CD4-positive, alpha-beta T cell treated with Interferon gamma for 1 hour (primary cell): ENCODE measurements at places on chromosomes 2 and 18.

DNA sequence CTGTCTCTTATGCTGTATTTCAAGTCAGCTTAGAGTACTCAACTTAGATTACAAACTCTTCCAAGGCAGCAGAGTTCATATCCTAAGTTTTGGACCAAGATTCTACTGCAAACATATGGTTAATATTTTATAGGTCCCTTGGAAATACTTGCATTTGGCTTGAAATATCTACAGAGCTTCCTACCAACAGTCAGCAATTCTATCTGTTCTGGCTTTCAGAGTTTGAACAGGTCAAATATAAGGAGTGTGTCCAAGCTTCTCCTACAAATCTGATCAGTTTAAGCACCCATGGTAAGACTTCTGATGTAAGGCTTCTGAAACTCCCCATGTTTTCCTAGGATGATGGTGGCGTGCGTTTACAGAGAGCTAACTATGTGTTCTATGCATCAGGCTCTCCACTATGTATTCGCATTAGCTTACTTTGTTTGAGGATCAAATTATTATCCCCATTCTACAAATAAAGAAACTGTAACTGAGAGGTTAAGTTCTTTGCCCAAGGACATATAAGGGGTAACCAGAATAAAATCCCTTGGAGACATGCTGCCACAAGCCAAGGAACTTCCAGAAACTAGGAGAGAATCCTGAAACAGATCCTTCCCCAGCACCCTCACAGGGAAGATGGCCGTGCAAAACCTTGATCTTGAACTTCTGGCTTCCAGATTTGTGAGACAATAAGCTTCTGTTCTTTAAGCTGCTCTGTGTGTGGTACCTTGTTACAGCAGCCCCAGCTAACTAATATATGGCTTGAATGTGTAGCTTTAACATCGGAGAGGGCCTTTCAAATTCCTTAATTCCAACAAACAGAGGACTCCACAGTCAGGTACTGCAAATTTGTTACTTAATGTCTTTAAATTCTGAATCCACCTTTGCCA, 55.1 kb downstream of the ATP8B1 start:
- no peak for DNase-seq

DNA sequence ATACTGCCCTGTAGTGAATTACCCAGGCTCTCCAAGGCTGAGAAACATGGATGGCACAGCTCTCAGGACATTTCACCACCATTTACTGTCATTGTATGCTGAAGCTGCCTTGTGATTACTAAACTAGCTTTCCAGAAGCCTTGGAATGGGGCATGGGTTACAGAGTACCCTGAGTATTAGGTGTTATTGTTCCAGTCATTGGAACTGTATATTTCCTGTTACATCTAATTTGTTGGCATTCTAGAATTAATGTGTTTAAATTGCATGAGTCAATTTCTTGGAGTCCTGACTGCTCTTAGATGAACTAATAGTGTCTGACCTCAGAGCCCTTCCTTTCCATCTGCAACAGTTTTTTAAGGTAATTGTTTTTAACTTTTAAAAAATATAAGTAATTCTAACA, 9.0 kb downstream of the DGUOK start:
- no peak for DNase-seq

DNA sequence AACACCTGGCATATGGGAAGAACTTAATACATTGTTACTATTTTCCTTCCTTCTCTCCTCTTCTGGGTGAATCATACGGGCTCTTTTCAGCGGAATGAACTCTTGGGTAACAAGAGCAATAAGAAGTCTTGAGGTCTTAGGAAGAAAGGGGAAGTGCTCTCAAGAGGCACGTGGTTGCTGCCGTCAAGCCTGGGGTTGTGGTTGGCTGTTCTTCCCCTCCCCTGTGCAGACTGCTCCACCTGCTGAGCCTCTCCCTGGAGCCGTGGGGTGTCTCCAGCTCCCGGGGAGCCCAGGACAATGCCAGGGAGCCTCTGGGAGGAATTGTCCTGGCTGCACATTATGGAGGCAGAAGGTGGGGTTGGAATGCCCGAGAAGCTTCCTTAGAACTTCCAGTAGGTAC, 19.4 kb downstream of the TOGARAM2 start:
- DNase-seq, result peak; percentile 78

- no peak for DNase-seq
These were observed 24.4 kb upstream of the CYP1B1 start for GRCh38 chr2:38100328-38100727.

GRCh38 chr2:144281476-144281875, 238.4 kb downstream of the ZEB2 start:
- DNase-seq, result no peak

DNA sequence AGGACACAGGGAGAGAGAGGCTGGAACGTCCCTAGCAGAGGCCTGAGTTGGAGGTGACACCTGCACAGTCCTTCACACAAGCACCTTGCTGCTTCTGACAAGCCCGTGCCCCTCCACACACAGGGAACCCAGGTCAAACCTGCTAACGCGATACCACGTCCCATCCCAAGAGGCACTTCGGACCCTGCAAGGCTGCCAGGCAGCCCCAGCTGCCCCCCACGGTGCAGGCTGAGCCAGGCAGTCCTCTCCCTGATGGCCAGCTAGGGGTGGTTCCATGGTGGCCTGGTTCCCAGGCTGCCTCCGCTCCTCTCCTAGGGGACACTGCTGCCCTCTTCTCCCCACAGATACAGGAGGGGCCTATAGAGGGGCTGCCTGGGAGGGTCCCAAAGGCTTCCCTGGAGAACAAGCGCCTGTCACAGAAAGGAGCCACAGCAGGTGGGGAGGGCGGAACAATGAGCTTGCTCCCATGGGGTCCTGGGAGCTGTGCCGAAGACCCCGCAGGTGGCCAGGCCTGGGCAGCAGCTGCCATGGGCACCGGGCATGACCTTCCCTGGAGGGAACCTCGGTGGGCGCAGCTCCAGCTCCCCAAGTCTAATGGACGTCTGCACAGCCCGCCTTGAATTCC, 434.2 kb upstream of the MYT1L start:
- no peak for DNase-seq
